ENCODE measurements at places on chromosomes 6 and 20. TPM values are rescaled to one million over a fixed set of nuclear protein-coding genes. Genes with fewer than 3 reads are reported as not detected.

DNA sequence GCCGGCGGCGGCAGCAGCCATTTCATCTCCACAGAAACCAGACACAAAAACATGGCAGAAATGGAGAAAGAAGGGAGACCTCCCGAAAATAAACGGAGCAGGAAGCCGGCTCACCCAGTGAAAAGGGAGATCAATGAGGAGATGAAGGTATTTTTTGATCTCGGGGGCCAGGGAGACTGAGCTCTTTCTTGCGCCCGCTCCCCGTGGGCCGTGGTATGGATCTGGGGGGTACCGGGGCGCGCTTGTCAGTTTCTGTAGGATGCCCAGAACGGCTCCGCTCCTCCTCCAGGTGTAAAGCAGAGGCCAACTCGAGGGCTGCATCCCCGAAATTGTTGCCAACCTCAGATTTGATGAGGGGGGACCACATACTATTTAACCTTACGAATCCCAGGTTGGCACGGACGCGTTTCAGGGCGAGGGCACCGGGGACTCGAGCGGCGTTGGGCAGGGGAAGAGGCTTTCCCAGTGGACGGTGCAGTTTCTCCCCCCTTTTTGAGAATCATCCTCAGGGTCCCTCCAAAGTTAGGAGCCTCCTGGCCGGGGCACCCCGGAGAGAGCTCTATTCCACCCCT lies 735 bp downstream of the SOBP start:
- DNase-seq = no peak

GRCh38 chr6:158058171-158058651 lies 76.5 kb downstream of the SYNJ2 start:
- DNase-seq = no peak

DNA sequence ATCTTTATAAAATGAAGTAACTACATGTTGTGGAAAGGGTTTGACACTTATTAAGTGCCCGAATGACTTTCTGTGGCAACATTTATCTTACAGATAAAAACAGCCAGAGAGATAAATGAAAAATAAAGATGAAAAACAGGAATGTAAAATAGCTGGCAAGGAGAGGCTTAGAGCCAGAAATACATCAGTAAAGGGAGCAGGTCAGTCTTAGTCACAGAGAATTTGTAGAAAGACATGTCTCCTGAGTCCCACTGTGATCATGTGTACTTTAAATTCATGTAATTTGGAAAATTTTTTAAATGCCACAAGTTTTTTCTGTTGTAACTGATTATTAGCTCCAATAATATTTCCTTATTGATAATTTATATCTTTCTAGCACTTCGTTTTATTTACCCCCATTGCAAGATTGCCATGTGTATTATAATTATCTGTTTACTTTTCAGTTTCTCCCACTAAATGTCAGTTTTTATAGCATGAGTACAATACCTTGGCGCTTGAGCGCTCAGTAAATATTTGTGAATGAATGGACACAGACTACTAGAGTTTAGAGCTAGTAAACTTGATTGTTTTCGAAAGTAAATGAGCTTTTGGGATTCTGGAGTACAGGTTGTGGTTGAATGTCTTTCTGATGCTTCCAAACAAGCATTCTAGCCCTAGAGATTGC lies 15.2 kb downstream of the TAB2 start:
- no peak for DNase-seq

Gene XKR7
- polyA plus RNA-seq = not detected

GRCh38 chr20:32805721-32806120 lies 14.0 kb upstream of the MAPRE1 start:
- DNase-seq = no peak

Gene FAM209B
- 0.22 TPM for polyA plus RNA-seq

Data from mammary epithelial cell (primary cell).